Urinary bladder (tissue), 4 donors: ENCODE measurements at places on chromosomes 1 and 21. TPM values are rescaled to one million over a fixed set of nuclear protein-coding genes. Genes with fewer than 3 reads are reported as not detected.

- DNase-seq, result no peak
These were observed 220.1 kb downstream of the COL24A1 start for GRCh38 chr1:85936470-85936869.

DNA sequence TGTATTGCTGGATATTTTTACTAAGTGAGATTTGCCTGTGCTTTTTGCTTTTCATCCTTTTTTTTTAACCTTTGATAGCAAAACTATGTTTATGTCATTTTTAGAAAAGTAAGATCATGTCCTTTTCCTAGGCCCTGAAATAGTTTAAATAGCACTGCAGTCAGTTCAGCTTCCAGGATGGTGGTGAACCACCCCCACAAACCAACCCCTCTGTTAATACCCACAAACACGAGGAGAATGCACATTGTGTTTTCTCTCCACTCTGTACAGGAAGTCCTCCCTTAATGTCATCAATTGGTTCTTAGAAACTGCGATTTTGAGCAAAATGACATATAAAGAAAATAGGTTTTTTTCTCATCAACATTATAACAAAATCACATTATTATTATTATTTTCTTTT, 117.7 kb upstream of the DSCAM start:
- no peak for DNase-seq

- DNase-seq, result no peak
These were observed 5.9 kb upstream of the MXRA8 start for GRCh38 chr1:1364266-1364665.

DNA sequence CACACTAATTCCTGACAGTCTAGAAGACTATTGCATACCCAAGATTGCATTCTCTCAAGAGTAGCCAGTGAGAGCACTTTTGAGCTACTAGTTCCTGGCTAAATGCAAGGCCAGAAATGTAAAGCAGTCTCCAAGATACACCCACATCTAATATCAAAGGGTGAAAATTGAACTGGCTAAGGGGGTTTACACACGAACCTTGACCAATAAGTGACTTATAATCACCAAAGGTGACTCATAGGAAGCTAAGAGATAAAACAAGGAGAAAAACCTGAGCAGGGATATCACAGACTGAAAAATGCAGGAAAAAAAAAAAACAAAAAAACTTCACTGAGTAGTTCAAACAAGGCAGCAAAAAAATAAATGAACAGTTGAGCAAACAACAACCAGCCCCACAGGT, 172.2 kb upstream of the RRP15 start:
- DNase-seq, result no peak

- no peak for DNase-seq
These were observed 27.7 kb upstream of the PTGFRN start for GRCh38 chr1:116881879-116882520.

- no peak for DNase-seq
These were observed 13.6 kb downstream of the PACC1 start for GRCh38 chr1:212401042-212401441.

DNA sequence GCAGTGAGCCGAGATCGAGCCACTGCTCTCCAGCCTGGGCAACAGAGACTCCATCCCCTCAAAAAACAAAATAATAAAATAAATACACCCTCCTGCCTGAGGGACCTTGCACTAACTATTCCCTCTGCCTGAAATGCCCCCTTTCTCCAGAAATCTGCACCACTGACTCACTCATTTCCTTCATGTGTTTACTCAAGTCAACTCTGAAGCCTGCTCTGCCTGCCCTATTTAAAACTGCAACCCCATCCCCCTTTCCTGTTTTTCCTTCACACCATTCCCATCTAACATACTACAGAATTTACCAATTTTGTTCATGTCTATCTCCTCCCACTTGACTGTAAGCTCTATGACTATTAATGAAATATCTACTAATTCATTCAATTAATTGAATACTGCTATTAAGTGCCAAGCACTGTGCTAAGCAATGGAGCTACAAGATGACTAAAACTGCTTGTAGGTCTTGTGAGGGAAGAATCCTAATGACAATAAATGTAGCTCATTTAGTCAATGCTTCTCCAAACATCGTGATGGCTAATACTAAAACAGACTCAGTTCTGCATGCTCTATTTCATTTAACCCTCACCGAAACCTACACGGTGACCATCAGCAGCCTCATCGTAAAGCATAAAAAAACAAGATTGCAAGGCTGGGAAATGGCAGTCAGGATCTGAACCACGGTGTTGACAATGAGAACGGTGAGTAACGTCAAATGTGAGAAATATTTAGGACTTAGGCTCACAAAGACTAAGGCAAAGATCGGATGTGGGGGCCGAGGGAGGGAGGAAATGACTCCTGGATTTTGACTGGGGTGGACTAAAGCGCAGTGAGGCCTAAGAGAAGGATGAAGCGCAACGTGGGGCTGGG, 749 bp upstream of the TMEM39B start:
- DNase-seq, result no peak

DNA sequence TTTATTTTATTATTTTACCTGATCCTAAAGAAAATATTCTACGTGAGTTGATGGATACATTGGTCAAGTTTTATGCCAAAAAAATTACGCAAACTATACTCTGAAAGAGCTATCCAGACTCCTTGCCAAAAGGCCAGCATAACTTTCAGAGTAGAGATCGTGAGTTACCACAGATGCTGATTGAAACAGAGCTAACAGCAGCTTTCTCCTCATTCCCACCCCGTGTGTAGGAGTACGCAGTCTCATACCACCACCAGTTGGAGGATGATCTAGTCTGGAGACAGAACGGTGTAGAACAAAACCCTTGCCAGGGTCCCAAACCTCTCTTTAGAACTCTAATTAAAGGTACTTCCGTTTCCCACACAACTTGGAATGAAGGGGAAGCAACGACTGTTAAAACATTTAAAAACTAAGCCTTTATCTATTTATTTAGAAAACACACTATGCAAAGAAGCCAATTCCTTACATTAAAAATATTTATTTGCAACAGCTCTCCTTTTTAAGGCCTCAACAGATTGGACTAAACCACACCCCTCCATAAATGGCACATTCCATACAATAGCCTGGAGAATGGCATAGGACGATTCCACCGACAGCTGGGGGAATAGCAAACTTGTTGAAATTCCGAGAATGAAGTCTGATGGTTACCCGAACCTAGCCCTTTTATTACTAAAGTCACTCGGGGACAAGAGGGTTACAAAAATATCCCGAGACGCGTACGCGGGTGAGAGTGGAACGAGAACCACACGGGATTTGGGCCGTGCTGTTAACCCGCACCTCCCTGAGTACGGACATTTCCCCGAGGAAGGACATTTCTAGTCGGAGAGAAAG, 1.4 kb downstream of the NUCKS1 start:
- peak; percentile 56 for DNase-seq

GRCh38 chr1:100569888-100570287, 31.9 kb downstream of the GPR88 start:
- no peak for DNase-seq

DNA sequence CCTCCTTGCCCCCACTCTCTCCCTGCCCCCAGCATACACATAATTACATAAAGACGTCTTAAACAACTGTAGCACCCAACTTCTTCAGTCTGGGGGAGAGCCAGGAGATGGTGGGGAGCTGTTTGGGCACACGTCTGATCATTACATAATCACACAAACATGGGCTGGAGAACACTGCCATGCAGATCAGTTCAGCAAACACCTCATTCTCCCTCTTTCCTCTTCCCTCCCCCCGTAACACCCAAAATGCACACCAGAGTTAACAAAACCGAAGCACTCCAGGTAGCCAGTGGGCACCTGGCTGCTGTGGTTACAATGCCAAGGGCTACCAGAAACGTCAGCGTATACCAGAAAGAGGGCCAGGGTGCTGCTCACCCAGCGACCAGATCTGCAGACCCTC, 1.6 kb downstream of the HIVEP3 start:
- no peak for DNase-seq

DNA sequence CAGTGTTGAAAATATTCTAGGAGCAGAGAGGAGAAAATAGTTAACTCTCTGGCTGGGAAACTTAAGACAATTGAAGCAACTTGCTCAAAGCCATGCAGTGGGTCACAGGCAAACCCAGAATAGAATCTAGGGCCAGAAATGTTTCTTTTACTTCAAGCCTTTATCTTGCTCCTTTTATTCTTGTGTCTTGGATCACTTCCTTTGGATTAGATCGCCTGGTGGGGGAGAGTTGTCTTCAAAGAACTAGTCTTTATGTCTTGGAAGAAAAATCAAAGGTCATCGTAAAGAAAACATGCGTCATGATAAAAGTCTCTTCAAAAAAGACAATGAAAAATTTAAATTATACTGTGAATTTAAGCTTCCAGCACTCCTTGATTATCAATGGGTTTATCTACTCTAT, 493.6 kb upstream of the USP24 start:
- no peak for DNase-seq

DNA sequence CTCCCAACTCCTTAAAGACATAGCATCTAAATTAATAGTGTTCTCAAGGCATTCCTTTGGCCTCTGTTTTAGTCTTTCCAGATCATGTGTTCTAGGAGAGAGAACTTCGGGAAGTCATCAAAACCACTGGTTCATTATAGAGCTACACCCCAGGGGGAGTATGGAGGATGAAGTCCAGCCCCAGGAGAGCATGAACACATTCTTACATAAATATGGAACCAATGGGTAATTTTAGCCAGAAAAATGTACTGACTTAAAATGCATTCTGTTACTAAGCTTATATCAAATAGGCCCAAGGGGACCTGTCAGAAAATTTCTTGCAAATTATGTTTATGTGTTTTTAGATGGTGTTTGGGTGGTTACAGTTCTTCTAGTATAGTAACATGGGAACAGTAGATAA, 165.2 kb downstream of the NTMT2 start:
- no peak for DNase-seq

GRCh38 chr1:182677397-182678098, 6.8 kb downstream of the RGS8 start:
- DNase-seq, result no peak

DNA sequence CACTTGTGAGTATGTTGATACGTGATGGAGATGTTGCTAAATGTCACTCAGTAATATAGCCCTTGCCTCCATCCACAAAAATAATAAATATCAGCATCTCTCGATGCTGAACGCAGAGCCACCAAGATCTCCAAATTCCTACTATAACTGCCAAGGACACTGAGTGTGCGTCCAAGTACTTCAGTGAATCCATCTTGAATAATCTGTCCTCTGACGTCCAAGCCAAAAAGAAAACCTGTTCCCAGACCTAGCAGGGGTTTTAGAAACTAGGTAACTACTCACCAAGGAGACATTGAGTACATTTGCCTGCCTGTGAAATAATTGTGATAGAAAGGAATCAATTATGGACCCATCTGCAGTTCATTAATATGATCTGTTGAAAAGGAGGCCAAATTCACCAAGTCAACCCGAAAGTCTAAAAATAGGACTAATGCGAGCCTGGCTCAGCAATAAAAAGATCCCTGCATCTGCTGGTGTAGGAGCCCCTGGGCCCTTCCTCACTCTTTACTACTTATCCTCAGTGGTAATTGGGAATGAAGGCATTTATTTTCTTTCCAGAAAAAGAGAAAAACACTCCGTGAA, 226.9 kb upstream of the IRF2BP2 start:
- no peak for DNase-seq

GRCh38 chr1:22444856-22445255, 6.8 kb upstream of the ZBTB40 start:
- no peak for DNase-seq

- DNase-seq, result no peak
These were observed 84.2 kb downstream of the SPATA46 start for GRCh38 chr1:162292422-162292849.

GRCh38 chr21:16811011-16811410, 701.8 kb upstream of the CXADR start:
- DNase-seq, result no peak

DNA sequence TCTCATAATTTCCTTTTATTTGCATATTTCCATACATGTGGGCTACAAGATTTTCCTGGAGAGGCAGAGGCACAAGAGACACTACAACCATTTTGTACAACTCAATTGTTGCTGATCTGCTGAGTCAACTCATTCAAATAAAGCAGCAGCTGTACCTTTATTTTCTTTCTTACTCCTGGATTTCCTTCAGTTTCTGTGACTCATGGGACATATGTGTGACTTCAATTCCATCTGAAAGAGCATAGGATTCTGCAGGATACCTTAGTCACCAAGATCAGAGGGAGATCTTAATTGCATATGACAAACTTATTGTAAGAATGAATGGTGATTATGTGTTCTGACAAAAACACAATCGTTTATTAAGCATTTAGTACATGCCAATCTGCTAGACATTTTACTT, 2219.4 kb downstream of the NCAM2 start:
- DNase-seq, result no peak

GRCh38 chr1:245211035-245211749, 56.4 kb downstream of the KIF26B start:
- no peak for DNase-seq

DNA sequence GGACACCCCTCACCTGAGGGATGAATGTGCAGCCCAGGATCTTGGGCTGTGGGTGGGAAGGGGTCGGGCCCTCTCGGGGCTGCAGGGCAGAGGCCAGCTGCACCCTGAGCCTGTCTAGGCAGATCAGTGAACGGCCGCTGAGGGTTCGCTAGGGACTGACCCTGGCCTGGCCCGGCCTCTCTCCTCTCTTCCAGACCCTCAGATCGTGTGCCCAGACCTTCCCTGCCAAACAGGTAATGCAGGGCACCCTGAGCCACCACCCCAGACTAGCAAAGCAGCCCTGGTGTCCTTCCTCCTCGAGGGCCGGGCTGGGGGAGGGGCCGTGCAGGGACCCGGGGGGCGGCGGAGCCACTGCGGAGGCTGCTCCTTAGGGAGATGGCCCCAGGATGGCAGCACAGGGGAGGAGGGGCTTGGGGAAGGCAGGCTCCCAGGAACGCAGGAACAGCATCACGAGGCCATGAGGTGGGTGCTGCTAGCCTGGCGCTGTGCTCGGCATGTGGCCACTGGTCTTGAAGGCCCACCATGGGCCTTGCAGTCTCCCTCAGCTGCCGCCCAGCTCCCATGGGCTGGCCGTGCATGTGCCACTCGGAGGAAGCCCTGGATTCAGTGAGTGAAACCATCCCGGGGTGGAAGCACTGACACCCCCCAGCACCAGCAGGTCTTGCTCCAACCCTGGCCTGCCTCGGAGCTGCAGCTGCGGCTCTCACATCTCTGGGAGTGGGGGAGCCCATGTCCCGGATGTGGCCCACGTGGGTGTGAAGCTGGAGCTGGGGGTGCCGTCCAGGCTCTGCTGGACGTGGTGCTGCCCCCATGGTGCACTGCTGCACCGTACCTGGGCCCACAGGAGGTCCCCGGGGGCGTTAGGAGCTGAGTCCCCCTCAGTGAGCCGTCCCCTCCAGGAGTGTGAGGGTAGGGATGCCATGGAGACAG, 28.7 kb downstream of the COL6A2 start:
- no peak for DNase-seq

DNA sequence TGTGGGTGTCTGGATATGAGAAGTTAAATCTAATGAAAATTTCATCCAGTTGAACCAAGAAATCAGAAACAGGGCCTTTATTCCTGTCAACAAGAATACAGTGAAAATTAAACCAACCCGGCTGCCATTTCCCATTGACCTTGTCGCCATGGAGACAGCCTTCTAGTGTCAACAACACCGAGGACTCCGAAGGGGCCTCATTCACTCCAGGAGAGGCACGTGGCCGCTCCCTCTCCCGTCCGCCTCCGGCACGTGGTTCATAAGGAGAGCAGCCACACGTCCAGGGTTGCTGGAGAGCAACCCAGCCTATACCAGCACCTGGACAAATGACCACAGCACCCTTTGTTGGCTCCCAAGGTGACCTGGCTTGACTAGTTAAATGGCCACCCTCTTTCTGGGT, 120.3 kb upstream of the VAMP3 start:
- DNase-seq, result no peak

Gene C2CD4D
- not detected for total RNA-seq

Gene PADI4
- total RNA-seq, result not detected

Gene LGR6
- 0.37 TPM for total RNA-seq

Gene INKA2
- 7.4 TPM for total RNA-seq

Gene SPRR3
- total RNA-seq, result 10.0 TPM

Gene CAPN8
- total RNA-seq, result 1.6 TPM

Gene WDR64
- total RNA-seq, result not detected

Gene KIF17
- 2.0 TPM for total RNA-seq
